Activated naive CD4-positive, alpha-beta T cell treated with anti-CD3 and anti-CD28 coated beads, Interleukin-2, amount 50 U/mL, for 72 hours (primary cell): ENCODE measurements at places on chromosomes 1 and 21. TPM values are rescaled to one million over a fixed set of nuclear protein-coding genes. Genes with fewer than 3 reads are reported as not detected.
A peak's percentile ranks its signal among the peaks of the same experiment; 100 is the strongest.

DNA sequence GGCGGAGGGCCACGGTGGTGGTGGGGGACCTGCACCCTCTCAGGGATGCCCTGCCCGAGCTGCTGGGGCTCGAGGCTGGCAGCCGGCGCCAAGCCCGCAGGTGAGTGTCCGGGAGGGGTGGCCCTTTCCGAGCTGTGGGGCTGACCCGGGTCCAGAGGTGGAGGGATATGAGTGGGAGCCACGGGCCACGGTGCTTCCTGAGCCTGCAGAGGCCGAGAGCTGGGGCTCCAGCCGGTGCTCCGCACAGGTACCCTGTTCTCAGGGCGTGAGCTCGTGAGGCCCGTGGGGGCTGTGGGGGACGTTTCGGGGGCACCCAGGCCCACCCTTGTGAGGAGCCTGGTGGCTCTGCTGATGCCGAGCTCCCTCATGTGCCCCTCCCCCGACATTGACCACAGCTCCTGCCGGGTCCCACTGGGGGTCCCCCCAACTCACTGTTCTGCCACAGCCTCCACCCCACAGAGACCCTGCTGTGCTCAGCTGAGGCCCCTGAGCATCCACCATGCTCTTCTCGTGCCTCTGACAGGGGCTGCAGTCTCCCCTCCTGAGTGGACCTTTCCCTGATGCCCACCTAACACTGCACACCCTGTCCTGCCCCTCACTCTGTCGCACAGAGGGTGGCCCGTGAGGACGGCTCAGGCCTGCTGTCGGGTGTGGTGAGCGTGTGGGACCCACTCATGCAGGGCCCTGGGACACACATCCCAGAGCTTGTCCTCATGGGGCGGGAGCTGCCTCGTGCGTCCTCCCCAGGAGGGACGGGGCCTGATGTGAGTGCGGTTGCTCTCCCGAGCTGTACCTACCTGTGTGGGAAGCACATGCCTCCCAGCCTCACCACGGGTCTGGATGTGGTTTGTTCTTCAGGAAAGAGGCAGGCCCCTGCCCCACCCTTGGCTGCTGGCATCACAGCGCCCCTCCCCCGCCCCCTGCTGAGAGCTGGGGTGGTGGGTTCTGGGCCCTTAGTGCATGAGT is 27.5 kb downstream of the SLX9 start:
- no peak for DNase-seq

- no peak for DNase-seq
Observed at GRCh38 chr21:32921632-32922230, 104.0 kb upstream of the OLIG2 start.

DNA sequence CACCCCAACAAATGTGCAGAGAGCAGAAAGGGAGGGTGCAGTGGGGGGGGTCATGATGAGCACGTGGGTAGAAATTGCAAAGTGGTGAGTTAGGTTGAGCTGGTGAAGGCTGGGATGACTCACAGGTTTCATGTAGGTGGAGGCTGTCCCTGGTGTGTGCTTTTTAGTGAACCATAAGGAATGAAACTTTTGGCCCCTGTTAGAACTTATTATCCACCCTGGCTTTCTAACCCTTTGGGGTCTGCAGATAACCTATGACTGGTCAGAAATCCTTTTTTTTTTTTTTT is 46.9 kb downstream of the DOP1B start:
- peak; percentile 31 for DNase-seq

The PPFIA4 gene
- total RNA-seq, result 1.9 TPM

GRCh38 chr1:64080941-64081562 is 122.4 kb upstream of the UBE2U start:
- no peak for DNase-seq
